ENCODE measurements at places on chromosomes 5 and 9.

DNA sequence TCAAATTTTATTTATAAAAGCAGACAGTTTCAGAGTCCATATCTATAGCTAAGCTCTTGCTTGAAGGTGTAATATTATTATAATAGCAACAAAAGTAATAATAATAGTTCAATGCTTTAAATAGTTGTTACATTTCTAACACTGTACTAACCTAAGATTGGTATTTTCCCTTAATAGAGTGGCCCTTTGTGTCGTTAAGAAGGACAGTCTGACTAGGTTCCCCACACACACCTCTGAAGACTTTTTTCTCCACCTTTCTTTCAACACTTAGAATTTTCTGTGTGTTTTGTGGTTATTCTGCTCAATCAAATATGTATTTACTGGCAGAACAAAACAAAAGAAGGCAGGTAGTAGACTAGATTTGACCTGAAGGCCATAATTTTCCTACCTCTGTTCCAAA lies 223.2 kb upstream of the ACO1 start:
- no peak for DNase-seq

- DNase-seq = no peak
Observed at GRCh38 chr5:142737179-142737578, 33.0 kb upstream of the ARHGAP26 start.

- no peak for DNase-seq
Observed at GRCh38 chr9:127015921-127016512, 101.4 kb downstream of the RALGPS1 start.

DNA sequence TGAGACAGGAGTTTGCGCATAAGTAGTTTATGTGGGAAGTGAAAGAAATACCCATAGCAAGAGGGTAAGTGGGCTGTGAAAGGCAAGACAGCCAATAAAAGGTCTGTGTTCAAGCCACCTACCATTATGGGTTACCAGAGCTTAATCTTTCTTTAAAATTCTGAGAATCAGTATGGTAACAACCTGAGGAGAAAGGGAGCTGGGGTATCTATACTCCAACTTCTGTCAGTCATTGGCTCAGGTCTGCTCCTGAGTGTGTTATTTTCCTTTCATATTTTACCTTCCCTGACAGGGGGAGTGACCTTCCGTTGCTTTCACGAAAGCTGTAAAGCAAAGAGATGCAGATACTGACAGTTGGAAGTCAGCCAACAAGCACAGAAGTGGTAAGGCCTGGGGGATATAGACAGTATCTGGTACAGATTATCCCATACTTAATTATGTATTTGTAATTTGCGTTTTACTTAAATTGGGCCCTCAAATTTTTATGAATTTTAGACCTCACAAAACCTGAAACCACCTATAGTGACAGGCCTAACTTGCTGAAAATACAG lies 233.4 kb downstream of the RAB3C start:
- peak; percentile 26 for DNase-seq

DNA sequence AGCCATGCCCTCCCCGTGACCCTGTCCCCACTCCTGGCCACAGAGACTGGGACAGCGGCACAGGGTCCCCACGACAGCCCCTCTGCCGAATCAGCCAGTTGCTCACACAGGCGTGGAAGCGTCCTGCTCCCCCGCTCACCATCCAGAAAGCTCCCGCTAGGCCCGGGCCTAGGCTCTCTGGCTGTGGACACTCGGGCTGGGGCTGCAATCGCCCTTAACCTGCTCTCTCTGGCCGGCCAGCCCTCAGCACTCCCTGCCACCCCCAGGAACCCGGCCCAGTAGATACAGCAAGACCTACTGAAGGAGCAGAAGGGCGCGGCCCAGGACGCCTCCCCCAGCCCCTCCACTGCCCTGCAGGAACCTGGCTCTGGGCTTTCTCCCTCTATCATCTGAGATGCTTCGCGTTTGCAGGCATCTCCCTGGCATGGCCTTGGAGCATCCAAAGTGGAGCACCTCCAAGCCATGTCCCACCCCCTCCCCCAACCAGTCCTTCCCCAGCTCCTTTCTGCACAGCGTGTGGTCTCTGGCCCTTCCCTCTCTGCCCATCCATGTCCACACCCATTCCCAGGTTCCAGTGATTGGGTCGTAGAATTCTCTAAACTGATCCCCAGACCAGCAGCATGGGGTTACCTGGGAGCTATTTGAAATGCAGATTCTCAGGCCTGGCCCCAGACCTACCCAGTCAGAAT lies 113.7 kb upstream of the LMX1B start:
- DNase-seq = no peak
